NCI-H1694 treated with DMSO at 0.1 percent for 48 hours (cell line): ENCODE measurements at places on chromosomes 7 and 10.

GRCh38 chr10:49103761-49104160 lies 11.6 kb downstream of the VSTM4 start:
- no peak for DNase-seq

DNA sequence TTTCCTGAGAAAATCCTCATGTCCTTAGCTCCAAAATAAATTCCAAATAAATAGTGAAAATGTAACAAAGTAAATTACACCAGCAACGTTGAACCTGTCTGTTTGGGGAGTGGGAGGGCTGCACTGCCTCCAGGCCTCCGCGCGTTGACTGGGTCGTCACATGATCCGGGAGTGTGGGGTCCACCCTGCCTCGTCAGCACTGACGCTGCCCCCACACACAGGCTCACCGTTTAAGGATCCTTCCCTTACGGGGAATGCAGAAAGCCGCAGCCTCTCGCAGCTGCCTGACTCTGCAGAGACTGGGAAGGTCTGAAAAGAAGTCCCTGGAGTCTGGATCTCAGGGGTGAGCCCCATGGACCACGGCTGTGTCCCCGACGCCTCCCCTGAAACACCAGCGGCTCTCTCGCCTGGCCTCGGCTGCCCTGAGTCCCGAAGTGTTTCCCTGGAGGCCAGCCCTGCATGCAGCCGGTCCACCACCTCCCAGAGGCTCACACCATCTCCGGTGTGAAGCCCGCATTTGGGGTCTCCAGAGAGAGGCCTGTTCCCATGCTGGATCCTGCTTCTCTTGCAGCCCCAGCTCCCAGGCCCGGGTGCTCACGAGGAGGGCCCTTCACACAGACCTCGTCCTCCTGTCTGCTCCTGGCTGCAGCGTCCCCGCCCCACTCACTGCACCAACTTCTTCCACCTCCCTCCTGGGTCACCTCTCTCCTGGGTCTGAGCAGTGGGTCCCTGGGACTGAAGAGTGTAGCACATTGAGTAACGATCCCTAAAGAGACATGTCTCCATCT lies 49.5 kb upstream of the ADGRA1 start:
- DNase-seq = no peak

DNA sequence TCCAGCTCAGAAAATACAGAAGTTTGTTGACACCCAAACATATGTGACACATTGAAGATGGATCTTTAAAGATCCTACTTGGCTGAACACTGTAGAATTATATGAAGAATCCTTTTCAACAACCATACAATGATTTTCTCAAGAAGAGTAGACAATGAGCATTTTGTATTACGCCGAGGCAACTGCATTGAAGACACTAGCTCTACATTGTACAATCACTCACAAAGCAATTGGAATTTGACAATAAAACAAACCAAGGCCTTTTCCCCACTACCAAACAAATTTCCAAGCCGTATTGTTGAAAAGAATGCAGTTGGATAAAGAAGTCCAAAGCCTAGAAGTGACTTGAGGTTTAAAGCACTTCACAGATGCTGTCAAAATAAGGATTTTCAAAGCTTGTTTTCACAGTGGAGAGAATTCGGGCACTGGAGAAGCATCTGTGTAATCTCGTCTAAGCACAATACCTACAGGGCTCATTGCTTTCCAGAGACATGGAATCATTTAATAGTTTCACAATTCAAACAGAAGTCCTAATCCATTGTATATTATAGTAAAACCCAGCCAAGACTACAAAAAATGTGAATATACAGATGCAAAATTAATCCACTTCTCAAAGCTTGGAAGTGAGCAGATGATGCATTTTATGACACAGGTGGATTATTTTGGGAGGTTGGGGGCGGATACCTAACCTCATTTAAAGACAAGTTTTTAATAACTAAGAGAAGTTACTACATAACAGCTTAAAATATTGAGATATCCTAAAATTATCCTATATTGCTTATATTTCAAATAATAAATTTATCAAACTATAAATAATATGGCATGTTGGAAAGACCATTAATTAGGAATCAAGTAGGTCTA lies 78.6 kb downstream of the SORCS1 start:
- no peak for DNase-seq

GRCh38 chr7:17069146-17069545 lies 187.4 kb upstream of the AGR3 start:
- DNase-seq = no peak

DNA sequence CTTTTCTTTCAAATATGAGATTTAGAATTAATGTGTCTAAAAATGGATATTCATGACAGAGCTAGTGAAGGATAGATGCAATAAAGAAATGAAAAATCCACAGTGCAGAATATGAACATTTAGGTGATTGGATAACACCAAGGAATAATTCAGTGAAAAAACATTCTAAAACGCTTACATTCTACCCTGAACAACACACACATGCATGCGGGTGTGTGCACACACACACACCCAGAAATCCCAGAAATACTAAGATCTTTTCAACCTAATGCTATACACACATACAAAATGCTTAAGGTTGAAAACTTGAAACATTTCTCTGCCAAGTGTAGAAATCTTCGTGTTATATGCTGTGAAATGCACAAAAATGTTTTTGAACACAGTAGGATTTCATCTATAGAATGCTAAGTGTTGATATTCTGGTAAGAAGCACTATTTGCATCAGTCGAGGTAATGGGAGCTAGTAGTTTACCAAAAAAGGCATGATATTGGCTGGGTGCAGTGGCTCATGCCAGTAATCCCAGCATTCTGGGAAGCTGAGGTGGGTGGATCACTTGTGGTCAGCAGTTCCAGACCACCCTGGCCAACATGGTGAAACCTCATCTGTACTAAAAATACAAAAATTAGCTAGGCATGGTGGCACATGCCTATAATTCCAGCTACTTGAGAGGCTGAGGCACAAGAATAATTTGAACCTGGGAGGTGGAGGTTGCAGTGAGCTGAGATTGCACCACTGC lies 600.6 kb downstream of the PHTF2 start:
- no peak for DNase-seq

DNA sequence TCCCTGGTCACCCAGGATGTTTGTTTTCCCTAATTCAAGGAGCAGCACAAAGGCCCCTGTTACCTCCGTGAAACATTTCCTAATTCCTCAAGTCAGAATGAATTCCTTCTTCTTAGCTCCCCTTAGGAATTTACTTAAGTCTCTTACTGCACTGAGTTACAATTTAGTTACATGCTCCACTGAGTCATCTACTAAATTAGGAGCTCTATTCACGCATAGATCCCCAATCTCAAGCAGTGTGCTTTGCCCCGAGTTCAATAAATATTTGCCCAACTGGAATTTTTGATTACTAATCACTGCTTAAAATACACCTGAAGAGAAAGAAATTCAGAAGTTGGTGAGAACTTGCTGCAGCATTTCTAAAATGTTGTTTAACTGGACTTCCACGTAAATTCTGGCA lies 329.4 kb upstream of the MYO3A start:
- DNase-seq = no peak

GRCh38 chr10:128463991-128464760 lies 338.0 kb upstream of the MKI67 start:
- no peak for DNase-seq

GRCh38 chr10:117441361-117441760 lies 66.1 kb upstream of the PDZD8 start:
- DNase-seq = no peak

DNA sequence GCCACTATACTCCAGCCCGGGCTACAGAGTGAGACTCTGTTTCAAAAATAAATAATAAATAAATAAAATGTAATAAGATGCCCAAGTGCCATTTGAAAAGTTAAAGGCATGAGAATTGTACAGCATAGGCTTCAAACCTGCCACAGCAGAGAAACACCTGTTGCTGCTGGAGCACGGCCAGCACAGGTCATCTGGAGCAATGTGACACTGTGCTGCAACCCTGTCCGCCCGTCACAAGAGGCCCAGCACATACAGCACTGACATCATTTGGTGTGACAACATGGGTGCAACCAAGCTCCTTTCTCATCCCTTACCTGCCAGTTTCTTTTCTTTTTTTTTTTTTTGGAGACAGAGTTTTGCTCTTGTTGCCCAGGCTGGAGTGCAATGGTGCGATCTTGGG lies 1.3 kb downstream of the RFC2 start:
- DNase-seq = no peak

DNA sequence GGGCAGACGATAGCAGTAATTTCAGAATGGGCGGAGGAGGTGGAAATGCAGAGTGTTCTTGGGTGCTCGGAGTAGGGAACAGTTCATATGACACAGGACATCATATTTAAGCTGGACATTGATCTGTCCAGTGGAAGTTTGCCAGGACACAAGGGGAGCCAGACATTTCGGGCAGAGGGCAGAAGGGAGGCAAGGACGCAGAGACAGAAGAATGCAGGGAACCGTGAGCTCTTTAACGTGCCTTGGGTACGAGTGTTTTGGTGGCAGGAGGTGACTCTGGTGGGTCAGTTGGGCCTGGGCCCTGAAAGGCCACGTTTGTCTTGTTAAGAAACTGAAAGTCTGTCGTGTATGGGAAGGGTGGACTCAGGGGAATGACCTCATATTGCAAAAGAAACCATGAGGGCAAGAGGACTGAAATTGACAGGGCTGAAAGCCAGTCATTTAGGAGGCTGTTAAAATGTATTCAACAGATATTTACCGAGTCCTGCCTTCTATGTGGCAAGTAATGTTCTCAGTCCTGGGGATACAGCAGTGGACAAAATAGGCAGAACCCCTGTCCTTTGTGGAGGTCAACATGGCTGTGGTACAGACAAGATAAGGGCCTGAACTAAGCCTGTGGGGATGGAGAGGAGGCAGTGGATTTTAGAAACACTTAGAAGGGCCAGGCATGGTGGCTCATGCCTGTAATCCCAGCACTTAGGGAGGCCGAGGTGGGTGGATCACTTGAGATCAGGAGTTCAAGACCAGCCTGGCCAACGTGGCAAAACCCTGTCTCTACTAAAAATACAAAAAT lies 2.2 kb downstream of the OPTN start:
- DNase-seq = no peak

- DNase-seq = no peak
Measured at GRCh38 chr10:106780632-106781031, 383.9 kb downstream of the SORCS1 start.

DNA sequence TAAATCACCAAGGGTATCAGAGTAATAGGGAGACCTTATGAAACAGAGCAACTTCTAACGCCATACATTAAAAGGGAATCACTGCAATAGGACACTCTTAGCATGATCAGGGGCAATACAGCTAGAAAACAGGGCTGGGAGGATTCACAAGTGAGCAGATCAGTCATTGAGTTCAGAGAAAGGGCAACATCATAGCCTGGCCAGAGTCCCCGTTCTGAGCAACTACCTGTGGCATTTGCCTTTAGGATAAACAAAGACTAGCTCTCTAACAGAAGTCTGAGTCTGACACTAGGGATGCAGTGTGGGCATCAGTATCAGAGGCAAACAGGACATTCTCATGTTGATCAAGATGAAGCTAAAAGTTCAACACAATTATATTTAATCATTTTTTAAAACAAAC lies 297.9 kb downstream of the DGKB start:
- DNase-seq = no peak

GRCh38 chr10:118458957-118459641 lies 117.0 kb upstream of the FAM204A start:
- no peak for DNase-seq

DNA sequence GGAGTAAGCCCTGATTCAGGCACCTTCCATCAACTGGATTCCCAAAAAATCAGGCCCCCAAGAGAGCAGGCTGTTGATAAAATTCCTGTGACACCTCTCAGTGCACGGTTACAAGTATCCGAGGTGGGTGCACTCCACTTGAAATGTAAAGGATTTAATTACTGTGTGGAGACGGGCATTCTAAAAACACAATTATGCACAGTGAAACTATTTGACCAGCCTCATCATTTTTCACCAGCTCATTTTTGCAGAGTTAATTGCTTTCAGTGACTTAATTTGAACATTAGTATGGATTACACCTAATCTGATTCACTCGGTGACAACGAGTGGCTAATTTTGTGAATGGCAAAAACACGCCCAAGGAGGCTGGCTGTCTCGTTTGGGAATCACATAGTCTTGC lies 2.3 kb downstream of the FOXL3 start:
- no peak for DNase-seq

- no peak for DNase-seq
Measured at GRCh38 chr10:132566892-132567291, 29.3 kb downstream of the INPP5A start.

DNA sequence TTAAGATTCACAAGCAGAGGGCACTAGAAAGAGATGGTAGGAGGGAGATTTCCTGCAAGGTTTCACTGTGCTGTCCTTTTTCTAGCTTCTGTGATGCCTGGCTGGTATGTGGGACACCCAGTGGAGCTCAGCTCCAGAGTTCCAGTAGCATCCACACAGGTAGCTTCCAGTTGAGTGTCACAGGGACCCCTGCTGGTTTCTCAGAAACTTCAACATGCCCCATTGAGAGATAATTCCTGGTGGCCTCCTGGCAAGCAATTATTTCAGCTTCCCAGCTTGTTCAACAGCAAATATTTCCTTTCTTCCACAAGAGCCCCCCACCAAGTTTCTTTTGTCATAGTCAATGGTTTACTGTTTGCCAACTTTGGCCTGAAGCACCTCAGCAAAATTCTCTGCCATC lies 858.7 kb downstream of the REEP3 start:
- DNase-seq = no peak

- peak; percentile 95 for DNase-seq
Measured at GRCh38 chr10:45420453-45421192, 46.6 kb downstream of the ALOX5 start.

GRCh38 chr10:77249901-77250459 lies 387.6 kb downstream of the KCNMA1 start:
- DNase-seq = no peak

- DNase-seq = no peak
Measured at GRCh38 chr10:130428936-130429335, 292.7 kb downstream of the GLRX3 start.

- no peak for DNase-seq
Measured at GRCh38 chr10:69323622-69324021, 45.3 kb downstream of the HK1 start.

DNA sequence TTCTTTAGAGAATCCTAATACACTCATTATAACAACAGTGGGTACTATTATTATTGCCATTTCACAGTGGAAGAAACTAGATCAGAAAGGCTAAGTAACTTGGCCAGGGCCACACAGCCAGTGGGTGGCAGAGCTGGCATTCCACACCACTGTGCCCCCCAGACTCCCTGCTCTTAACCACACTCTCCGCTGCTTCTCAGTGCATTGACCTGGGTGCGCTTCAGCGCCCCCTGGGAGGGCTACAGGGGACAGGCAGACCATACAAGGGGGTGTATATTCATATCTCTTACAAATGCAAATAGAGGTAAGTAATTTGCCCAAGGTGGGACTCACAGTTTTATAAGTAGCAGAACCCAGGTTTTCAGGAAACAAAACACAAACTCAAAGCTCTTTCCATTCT lies 77.0 kb upstream of the NMT2 start:
- peak; percentile 1 for DNase-seq

DNA sequence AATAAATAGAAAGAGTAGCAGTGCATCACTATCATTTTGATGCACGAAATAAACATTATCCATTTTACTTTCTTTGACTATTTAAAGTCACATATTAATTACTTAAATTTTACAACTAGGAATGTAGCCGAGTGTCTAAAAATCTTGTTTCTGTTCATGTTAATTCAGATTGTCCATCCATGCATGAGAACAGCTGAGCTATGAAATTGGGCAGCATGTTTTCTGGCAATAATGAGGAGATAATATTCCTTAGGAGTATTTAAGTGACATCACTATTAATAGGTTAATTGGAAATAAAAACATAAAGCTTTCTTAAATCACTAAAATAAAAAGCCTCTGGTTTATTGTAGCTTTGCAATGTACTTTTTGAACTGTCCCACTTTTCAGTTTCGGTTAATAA lies 293.8 kb downstream of the PHTF2 start:
- peak; percentile 64 for DNase-seq

GRCh38 chr10:124336186-124336585 lies 82.5 kb downstream of the OAT start:
- DNase-seq = no peak
